ENCODE measurements at places on chromosomes 2 and 18. TPM values are rescaled to one million over a fixed set of nuclear protein-coding genes. Genes with fewer than 3 reads are reported as not detected.

EPB41L3 gene
- 16.8 TPM for total RNA-seq

LRRC30 gene
- total RNA-seq, result not detected

ALPG gene
- total RNA-seq, result not detected

CCDC121 gene
- total RNA-seq, result 4.7 TPM

KRTCAP3 gene
- total RNA-seq, result 4.6 TPM

OXER1 gene
- 1.5 TPM for total RNA-seq

CNDP1 gene
- total RNA-seq, result not detected

NEU4 gene
- 0.33 TPM for total RNA-seq

LAMA1 gene
- total RNA-seq, result 8.7 TPM

ITGA4 gene
- total RNA-seq, result 5.7 TPM

GRCh38 chr2:217559084-217559483, 443.7 kb downstream of the TNS1 start:
- DNase-seq, result no peak

- DNase-seq, result no peak
Measured at GRCh38 chr2:158498749-158499136, 42.0 kb downstream of the PKP4 start.

DNA sequence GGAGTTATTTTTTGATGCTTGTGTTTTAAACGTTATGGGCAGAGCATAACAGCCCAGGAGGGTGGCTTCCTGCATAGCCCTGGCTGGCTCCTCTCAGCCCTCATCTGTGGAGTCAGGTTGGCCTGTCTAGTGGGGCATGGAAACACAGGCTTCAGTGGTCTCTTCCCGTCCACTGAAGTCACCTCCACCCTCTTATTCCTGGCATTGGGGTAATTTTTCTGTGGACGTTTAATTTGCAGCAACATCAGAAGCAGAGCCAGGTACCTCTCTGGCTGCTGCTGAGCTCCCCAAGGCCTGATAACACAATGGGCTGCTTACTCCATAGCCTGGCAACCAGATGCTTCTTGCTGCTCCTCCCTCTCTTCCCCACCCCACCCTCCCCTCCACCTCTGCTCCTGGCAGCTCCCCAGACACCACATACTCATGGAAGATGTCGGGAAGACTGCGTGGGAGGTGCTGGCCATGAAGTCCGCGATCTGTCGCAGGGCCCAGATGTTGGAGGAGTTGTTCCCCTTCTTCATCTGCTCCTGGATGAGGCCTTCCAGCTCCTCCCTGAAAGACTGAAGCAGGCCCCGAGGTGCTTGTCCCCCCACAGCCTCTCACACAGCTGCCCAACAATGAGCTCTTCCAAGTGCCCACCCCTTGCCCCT, 64.0 kb downstream of the ADD2 start:
- no peak for DNase-seq

- no peak for DNase-seq
Measured at GRCh38 chr2:121234144-121234543, 50.9 kb downstream of the TFCP2L1 start.

DNA sequence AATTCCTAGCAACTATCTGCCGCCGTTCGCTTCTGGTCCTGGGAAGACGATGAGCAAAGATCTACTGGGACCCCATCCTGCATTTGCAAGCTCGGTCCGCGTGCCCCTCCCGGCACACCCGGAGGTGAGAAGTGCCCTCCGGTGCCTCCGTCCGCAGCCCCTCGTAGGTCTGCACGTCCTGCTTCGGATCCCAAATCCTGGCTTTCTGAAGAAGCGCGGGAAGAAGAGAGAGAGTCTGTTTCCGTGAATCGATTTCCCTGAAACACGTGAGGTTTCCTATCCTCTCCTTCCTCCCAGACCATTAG, 5.0 kb upstream of the OSR1 start:
- DNase-seq, result no peak

DNA sequence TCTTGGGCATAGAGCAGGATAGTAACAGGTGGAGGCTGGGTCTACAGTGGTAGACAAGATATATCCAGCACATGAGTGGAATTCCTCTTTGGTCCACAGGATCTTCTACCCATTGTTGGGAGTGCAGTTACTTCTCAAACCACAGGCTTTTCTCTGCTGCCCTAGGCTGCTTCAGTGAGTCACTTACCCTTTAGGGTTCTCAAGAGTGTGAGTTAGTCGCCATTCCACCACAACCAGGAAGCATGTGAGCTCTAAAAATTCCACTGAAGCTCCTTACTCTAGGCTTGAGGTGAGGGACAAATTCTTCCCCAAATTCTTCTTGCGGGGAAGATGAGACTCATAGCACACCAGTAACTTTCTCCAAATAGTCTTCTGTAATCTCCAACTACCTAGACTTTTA, 189.4 kb downstream of the PLCL1 start:
- no peak for DNase-seq

DNA sequence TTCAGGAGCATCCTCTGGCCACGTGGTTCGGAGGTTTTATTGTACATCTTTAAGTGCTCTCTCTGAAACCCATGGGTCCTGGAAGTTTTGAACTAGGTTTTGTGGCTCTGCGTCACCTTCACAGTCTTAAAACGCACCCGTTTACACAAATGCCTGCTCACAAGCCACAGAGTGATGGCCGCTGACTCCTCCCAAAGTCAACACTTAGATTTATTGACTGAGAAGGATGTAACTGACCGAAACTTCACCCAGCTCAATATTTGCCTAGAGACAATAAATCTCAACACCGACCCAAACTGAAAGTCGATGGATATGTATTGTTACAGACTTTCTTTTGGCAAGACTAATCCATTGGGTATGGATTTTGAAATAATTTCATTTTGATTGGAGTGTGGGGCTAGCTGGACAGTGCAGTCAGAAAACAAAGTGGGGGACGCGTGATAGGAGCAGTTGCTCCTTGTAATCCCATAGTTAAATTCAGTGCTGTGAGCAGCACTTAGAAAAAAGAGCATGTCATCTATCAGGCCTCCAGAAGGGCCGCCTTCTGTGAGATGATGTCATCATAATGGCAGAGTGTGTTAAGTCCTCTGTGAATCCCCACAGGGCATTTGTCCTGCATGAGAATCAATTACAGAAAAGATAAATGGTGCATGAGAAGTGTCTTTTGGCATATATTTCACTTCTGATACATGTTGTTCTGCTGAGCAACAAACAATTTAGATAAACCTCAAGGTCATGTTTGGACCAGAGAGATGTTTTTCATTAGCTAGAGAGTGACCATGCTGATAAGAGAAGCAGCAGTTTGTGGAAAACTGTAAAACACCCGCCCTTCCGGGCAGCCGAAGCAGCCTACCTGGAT, 183.7 kb downstream of the INO80D start:
- DNase-seq, result no peak

DNA sequence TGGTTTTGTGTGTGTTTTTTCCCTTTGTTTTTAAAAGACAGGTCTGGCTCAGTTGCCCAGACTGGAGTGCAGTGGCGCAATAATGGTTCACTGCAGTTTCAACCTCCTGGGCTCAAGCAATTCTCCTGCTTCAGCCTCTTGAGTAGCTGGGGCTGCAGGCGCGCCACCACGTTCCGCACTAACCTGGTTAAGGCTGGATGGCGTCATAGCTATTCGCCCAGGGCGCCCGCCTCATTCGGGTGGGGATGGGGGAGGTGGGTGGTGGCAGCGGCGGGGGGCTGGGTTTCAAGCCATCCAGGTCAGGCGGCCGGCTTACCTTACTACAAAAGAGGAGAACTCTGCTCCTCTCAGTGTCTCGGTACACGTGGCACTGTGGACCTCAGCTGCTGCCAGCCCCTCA, 42.8 kb downstream of the EEF1B2 start:
- no peak for DNase-seq

DNA sequence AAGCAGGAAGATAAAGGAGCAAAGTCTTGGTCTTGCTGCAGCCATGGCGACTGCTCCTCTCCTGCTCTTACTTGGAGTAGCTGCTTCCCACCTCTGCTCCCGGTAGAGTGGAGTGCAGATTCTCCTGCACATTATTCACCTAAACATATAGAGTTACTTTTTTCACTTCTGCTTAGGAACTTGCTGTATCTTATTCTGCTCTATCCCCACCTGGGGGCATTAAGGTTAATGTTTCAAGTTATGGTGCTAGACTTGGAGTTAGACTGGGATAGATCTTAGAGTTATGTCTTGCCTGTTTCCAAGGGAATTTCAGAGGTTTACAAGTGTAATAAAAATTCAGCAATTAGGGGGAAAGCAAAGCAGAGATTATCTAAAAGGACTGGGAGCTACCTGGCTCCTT, 144.2 kb downstream of the SETBP1 start:
- no peak for DNase-seq

- no peak for DNase-seq
Measured at GRCh38 chr2:164903204-164903603, 52.1 kb downstream of the SLC38A11 start.

GRCh38 chr2:150571121-150571520, 83.7 kb upstream of the RND3 start:
- no peak for DNase-seq

DNA sequence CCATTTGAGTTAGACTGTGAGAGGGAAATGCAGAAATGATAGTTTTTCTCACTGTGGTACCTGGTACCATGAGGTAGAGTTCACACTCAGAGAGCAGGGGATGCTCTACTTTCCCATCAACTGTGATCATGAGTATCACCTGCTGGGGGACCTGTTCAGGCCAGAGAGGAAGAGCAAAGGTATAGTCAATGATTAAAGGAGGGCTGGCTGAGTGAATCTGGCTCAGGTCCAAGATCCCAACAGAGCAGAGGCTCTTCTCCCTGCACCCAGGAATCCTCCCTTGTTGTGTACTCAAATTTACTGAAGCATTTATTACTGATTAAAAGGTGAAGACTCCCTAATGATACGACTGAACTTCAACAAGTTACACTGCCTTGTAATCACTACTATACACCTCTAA, 104.6 kb upstream of the CHRNA1 start:
- no peak for DNase-seq

Data from endothelial cell (in vitro differentiated cells).